ENCODE measurements at places on chromosomes 13 and 19.

- DNase-seq, result no peak
Measured at GRCh38 chr13:29310806-29311205, 284.7 kb downstream of the SLC7A1 start.

DNA sequence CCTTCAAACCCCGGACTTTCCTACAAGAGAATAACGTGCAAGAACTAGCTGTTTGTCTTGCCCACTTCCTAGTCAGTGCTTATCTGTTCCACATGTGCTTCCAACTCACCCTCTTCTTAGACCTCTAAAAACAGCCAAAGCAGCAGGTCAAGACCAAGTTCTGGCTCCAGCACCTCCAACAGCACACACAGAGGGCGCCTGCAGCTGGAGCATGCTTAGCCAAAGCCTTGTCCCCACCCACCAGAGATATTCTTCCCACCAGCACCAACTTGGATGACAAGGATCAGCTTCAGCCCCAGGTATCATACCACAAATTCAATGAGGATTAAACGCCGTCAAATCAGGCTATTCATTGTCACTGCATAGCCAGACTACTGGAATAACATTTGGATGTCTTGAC lies 17.9 kb downstream of the RCBTB1 start:
- no peak for DNase-seq

- DNase-seq, result no peak
Measured at GRCh38 chr19:50365434-50366306, at the start of gene NAPSA. NAPSA (minus strand) TSS chr19:50365639; CDS start chr19:50365621, 18 bp downstream.

GRCh38 chr19:40266119-40266518 lies 19.0 kb downstream of the AKT2 start:
- DNase-seq, result no peak

- DNase-seq, result no peak
Measured at GRCh38 chr13:41610404-41610803, 153.1 kb downstream of the RGCC start.

DNA sequence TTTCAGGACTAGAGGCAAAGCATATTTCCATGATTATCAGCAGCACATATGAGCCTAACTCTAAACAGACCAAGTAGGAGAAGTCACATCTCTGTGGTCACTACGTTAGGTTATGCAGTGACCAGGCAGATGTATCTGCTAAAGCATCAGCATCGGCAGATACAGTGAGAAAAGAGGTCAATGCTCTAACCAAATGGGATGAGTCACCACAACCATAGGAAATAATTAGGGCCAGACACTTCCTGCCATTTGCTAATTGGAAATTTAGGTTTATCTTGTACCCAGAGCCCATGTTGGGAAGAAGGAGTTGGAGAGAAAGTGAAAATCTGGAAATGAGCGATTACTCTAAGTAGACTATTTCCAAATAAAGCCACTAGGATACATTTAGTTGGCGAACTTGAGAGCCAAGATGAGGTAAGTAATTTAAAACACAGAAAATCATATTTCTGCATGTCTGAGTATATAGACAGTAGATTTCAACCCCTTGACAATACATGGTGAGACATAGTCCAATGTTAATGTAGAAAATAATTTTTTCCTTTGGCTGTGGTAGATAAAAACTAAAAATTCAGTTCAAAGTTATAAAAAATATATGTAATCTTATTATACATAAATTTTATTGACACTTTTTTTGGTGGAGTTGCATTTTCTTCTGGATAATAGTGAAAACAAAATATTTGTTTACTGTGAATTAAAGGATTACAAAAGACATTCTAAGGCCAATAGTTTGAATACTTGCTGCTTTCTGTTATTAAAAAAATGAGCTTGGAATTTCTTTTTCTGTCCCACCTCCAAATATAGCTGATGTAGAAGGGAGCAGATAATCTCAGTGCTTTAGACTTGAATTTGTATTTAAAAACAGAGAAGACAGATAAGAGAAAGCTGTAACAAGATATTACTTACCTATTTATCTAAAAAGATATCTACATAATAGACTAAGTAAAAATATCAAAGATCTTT lies 104.4 kb upstream of the CSNK1A1L start:
- no peak for DNase-seq

- no peak for DNase-seq
Measured at GRCh38 chr19:40223135-40223822, 3.2 kb downstream of the CCNP start.

DNA sequence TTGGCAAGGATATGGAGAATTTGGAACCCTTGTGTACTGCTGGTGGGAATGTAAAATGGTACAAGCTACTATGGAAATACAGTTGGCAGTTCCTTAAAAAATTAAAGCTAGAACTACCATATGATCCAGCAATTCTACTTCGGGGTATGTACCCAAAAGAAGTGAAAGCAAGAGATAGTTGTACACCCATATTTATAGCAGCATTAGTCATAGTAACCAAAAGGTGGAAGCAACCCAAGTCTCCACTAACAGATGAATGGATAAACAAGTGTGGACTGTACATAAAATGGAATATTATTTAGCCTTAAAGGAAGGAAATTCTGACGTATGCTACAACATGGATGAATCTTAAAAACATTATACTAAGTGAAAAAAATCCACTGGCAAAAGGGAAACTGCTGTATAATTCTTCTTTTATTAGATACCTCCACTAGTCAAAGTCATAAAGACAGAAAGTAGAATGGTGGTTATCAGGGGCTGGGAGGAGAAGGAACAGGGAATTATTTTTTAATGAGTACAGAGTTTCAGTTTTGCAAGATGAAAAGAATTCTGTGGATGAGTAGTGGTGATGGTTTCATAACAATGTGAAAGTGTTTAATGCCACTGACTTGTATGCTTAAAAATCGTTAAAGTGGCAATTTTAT lies 141.6 kb downstream of the RXFP2 start:
- no peak for DNase-seq

GRCh38 chr13:79549355-79550106 lies 68.6 kb downstream of the NDFIP2 start:
- DNase-seq, result no peak

DNA sequence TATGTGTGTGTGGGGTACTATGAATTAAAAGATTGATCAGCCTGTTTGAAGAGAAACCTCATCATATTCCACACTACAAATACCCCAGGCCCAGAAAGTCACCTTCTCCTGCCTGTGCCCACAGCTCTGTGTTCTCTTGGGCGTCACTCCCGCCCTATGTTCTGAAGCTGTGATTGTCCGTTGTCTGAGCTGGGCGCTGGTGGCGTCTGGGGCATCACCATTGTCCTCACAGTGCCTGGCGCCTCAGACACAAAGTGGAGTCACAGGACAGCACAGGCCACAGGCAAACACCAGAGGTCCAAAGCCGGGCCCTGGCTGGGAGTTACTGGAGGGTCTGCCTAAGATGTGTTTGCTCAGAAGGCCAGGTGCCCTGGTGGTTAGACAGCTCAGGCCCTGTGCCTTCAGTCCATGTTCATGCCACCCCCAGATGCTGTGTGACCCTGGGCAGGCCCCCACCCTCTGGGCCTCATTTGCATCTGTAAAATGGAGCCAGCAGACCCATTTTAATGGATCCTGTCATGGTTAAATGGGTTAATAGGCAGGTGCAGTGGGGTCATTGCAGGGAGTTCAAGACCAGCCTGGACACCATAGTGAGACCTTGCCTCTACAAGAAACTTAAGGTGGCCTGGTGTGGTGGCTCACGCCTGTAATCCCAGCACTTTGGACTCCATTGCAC lies 34.5 kb downstream of the DNM2 start:
- DNase-seq, result no peak

- no peak for DNase-seq
Measured at GRCh38 chr13:83229574-83230305, 652.5 kb downstream of the SLITRK1 start.

GRCh38 chr13:113622791-113623490 lies 35.1 kb downstream of the ATP4B start:
- no peak for DNase-seq

DNA sequence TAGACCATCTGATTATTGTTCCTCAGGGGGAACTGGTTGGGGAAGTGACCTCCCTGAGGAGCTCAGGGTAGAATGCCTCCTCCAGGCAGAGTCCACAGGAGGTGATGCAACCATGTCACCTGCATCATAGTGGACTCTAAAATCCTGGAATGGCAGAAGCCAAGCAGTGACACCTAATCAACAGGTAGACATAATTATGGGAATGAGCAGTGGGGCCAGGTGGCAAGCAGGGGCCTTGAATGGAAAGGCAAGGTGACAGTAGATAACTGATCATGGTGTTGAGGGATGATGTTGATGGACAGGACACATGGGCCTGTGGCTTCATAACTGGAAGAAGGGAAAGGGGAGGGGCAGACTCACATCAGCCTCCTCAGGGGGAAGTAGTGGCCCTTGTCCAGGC lies 27.3 kb upstream of the IRS2 start:
- DNase-seq, result no peak

- no peak for DNase-seq
Measured at GRCh38 chr19:3105641-3106508, 11.7 kb downstream of the GNA11 start.

DNA sequence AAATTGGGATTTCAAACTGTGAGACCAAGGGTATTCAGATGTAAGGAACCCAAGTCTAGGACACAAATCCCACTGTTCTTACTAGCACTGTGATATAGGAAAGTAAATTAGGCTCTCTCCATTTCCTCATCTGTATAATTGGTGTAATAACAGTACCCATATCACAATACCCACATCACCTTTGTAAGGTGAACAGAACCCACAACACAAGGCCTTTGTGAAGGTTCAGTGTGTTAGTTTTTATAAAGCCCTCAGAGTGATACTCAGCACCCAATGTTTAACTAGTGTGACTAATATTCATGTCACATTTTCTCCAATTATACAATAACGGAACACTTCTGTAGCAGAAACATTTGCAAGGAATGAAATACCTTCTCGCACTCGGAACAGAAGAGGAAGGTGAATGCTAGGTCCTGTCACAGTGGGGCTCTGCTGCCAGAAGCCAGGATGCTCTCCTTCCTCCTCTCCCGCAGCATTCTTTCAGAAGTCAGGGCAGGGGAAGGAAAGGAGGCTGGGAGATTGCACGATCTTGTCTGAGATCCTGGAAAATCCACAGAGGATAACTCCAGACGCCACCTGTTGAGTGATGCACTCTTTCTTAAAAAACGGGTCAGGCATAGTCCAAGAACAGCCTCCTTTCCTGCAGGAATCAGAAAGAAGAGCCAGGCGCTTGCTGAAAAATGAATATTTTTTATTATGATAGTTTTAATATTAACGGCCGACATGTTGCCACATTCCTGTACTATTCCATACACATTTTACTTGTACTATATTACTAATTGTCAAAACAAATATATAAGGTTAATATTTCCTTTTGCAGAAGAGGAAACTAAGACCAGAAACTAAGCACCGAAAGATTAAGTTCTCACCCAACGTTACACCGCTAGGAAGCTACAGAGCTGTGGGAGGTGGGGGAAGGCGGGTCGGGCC lies 762 bp downstream of the ZNF45 start:
- no peak for DNase-seq

DNA sequence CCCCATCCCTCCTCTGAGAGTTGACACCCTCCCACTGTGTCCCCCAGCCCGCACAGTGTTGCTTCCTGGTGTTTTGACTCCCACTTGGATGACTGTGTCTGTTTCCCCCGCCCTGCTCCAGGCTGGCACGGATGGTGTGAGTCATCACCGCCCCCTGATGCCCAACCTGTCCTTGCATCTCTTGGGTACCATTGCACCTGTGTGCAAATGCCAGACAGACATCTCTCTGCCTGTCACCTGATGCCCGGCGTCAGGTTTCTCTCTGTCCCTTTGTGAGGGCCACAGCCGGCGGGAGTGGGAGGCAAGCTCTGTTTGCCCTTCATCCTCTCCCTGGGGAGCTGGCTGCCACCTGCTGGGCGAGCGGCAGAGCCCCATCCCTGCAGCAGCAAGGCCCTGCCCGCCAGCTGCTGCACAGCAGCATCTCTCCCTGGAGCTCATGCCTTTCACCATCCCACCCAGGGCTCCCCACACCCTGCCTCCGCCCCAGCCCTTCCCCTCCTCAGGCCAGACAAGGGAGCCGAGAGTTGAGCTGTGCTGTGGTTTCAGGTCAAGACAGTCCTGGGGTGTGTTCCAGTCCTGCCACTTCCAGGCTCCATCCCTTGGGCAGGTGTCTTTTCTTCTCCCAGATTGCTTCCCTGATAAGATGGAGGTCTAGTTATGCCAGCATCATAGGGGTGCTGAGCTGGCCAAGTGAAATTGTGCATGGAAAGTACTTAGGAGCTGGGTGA lies 29.7 kb downstream of the NKPD1 start:
- DNase-seq, result no peak

DNA sequence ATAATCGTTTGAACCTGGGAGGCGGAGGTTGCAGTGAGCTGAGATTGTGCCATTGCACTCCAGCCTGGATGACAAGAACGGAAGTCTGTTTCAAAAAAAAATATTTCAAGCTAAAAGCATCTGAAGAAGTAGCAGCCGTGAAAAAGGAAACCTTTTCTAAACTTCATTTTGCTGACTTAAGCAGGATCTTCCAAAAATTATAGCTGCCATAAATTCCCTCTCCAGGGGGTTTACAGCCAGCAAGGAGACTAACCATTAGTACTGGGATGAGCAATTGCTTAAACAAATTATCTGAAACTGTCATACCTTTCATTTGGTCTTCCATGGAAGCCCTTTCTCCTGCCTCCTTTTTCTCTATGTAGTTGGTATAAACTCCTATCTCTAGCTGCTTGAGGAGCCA lies 69.9 kb upstream of the TSC22D1 start:
- peak; percentile 86 for DNase-seq

- no peak for DNase-seq
Measured at GRCh38 chr13:101698400-101698799, 245.9 kb downstream of the ITGBL1 start.

DNA sequence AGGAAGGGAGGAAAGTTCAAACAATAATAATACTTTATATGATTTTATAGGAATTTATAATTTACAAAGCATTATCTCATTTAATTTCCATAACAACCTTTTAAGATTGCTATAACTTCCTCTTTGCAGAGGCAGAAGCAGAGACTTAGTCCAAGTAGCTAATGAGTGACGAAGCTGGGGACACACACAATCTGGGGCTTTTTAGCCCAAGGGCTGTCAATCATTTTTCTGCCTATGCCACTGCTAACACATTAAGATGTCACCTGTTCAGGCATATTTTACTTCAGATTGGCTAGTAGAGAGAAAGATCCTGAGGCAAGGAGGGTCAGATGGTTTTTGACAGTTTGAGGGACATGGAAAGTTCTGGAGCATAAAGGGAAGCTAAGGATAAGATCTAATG lies 12.6 kb downstream of the SCEL start:
- no peak for DNase-seq

DNA sequence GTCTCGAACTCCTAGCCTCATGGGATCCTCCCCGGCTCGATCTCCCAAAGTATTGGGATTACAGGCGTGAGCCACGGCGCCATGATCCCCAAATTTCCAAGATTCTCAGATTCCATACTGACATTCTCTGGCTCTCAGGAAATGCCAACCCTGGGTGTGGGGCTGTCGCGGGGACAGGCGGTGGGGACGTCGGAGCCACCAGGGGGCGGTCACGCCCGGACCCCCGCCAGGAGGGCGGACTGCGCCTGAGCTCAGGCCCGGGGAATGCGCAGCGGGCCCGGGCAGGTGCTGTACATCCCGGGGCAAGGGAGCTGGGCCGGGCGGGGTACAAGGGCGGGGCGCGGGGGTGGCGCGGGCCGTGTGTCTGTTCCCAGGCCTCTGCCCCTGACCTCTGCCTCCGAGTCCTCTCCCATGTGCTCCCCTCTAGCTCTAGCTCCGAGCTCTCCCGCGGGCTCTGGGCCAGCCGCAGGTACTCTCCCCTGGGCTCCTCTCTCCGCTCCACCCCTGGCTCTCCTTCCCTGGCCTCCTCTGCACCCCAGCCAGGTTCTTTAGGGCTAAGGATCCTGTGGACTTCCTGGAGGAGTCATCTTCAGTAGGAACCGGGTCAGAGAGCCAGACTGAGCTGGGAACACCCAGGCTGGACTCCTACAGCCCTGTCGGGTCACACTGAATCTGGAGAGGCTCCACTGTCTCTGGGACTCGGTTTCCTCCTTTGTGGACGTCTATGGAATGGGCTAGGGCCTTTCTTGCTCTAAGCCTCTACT lies 2.4 kb downstream of the PPP1R13L start:
- DNase-seq, result no peak

Measured in SK-N-MC (cell line).